Stimulated activated naive CD8-positive, alpha-beta T cell treated with anti-CD3 and anti-CD28 coated beads, Interleukin-15, Interleukin-2, amounts not matched to agents 100 U/mL and 50 U/mL, for 24 hours (primary cell): ENCODE measurements at places on chromosomes 13 and 19.
A peak's percentile ranks its signal among the peaks of the same experiment; 100 is the strongest.

DNA sequence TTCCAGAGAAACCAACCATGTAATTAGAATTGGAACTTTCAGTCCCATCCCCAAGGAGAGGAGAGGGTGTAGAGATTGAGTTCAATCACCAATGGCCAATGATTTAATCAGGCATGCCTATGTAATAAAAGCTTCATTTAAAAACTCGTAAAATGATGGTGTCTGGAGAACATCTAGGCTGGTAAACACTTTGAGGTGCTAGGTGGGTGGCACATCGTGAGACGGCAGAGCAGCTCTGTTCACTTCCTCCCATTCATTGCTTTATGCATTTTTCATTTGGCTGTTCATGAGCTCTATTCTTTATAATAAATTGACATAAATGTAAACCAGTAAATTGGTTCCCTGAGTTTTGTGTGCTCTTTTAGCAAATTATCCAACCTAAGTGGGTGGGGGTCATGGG, 90.1 kb downstream of the ELF1 start:
- DNase-seq = no peak

- no peak for DNase-seq
Measured at GRCh38 chr13:110699148-110700145, 6.5 kb downstream of the CARS2 start.

- no peak for DNase-seq
Measured at GRCh38 chr19:2135474-2136402, 15.6 kb downstream of the AP3D1 start.

- no peak for DNase-seq
Measured at GRCh38 chr13:40204246-40204645, 462.2 kb downstream of the FOXO1 start.

DNA sequence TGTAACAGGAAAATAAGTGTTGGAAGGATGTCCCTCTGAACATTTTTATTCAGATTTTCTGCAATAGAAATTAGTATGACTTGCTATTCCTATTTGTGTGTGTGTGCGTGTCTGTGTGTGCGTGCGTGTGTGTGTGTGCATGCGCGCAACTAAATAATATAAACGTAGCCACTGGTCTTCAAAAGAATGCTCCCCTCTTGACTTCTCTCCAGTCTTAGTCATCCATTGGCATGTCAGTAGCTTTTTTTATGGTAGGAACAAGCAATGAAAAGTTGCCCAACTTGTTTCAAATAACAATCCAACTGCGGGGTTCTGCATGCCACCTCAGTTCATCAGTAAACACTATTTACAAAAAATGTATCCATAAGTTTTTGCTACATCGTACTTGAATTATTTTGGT, 249.6 kb downstream of the GPC6 start:
- no peak for DNase-seq

GRCh38 chr13:26571518-26571917, 14.0 kb downstream of the WASF3 start:
- no peak for DNase-seq

DNA sequence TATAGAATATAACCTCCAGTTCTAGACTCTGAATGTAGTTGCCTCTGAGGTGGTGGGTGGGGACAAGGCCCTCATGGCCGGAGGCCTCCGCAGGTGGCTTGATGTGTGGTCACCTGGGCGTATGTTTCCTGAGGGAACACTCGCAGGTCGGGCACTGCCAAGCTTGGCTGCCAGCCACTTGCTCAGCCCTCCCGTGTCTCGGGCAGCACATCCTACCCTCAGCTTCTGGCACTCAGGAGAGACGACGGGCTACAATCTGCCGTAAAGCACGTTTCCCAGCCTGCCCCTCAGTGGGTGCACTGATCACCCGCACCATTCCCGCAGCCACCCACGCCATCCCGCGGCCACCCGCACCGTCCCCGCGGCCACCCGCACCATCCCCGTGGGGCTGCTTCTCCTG, 15.2 kb downstream of the THOP1 start:
- DNase-seq = no peak

- DNase-seq = no peak
Measured at GRCh38 chr13:110341445-110342244, 34.6 kb downstream of the COL4A2 start.

DNA sequence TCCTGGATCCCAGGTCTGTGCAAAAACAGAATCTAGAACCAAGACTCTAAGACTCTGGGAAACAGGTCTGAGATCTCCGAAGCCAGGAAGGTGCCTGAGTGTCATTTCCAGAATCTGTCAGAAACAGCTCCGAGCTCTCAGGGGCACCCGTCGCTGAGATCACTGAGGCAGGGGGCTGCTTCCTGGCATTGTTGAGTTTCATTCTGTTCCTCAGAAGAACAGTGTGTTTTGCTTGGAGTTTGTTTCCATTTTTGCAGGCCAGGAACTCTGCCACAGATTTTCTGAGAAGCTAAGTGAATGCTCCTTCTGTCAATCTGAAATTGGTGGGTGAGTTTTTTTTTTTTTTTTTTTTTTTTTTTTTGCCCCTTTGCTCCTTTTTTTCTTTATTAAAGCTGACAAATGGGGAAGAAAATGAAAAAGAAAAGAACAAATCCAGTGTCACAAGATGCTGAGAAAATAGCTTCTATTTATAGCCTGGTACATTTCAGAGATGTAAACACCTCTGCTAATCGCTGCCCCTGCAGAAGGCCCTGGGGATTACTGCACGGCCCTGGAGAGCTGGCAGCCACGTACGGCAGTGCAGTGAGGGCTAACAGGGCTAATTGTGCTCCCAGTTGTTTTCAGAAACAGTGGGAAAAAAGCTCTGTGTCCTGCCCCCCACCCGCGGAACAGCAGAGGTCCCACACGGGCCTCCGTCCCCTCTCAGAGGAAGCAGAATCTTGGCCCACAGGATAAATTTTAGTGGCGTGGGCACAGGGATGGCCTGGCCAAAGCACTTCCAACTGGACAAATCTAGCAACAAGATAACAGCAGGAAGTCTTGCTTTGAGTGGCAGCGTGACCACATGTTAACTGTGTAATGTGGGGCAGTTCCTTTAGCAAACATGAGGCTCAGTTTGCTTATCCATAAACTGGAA, 237.6 kb upstream of the IRS2 start:
- DNase-seq = no peak

GRCh38 chr13:44747179-44747578, 171.0 kb upstream of the TSC22D1 start:
- no peak for DNase-seq

- no peak for DNase-seq
Measured at GRCh38 chr13:40302351-40302750, 364.1 kb downstream of the FOXO1 start.

DNA sequence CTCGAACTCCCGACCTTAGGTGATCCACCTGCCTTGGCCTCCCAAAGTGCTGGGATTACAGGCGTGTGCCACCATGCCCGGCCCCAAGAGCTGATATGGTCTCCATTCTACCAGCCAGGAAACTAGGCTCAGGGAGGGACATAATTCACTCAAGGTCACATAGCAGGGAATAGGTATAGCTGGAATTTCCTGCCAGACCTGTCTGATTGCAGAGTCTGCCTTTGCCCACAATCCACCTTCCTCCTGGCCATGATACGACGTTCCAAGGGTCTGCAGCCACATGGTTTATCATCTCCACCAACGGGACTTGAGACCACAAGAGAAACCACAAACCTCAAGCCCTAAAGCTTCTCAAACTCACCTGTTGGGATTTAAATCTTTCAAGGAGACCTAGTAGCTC, 32.0 kb downstream of the ZNRF4 start:
- DNase-seq = no peak

DNA sequence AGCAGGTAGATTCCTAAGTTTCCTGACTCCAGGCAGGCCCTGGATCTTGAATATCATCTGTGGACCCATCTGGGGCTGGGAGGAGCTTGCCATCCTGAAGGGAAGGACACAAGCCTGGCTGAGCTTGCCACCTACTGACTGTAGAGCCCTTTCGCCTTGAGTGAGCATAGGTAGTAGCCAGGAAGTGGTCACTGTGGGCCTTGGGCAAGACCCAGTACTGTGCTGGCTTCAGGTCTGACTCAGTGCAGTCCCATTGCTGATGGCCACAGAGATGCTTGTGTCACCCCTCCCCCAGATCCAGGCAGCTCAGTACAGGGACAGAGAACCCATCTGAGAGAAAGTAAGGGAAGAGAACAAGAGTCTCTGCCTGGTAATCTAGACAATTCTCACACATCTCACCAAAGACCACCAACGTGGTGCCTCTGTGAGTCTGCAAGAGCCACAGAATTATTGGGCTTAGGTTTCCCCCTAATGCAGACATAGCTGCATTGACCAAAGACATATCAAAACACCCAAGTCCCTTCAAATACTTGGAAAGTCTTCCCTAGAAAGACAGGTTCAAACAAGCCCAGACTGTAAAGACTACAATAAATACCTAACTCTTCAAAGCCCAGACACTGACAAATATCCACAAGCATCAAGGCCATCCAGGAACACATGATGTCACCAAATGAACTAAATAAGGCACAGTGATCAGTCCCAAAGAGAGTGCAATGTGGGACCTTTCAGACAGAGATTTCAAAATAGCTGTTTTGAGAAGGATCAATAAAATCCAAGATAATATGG, 108.2 kb upstream of the WASF3 start:
- no peak for DNase-seq

GRCh38 chr13:40146611-40147117, 491.2 kb downstream of the COG6 start:
- no peak for DNase-seq

DNA sequence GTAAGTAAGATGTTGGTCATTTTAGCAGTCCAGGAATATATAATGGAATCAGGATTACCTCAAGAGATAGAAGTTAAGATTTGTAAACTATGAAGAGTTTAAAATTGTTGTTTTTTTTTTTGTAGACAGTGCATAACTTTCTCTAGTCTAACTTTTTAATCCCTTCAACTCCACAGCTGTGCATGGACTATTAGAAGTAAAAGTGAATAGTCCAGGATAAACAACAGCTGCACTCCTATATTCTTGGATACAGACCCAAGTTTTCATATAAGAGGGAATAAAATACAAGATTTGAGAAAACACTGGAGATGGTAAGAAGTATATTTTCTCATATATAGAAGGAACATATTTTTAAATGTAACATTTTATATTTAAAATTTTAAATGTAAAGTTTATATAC, 1509.9 kb downstream of the SLITRK5 start:
- no peak for DNase-seq

DNA sequence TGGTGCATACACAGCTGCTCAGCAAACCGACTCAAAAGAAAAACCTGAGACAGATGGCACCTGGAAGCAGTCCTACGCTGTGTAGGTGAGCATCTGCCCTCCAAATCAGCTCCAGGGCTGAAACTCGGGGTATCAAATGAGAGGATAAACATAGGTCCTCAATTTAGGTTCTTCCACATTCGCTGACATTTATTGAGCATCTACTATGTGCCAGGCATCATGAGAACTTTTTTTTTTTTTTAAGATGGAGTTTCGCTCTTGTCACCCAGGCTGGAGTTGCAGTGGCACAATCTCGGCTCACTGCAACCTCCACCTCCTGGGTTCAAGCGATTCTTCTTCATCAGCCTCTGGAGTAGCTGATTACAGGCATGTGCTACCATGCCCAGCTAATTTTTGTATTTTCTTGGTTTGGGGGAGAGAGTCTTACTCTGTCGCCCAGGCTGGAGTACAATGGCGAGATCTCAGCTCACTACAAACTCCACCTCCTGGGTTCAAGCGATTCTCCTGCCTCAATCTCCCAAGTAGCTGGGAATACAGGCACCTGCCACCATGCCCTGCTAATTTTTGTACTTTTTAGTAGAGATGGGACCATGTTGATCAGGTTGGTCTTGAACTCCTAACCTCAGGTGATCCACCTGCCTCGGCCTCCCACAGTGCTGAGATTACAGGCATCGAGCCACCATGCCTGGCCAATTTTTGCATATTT, 13.4 kb downstream of the QPCTL start:
- DNase-seq = no peak

GRCh38 chr19:48418317-48419064, 25.0 kb downstream of the GRIN2D start:
- DNase-seq = peak; percentile 39

DNA sequence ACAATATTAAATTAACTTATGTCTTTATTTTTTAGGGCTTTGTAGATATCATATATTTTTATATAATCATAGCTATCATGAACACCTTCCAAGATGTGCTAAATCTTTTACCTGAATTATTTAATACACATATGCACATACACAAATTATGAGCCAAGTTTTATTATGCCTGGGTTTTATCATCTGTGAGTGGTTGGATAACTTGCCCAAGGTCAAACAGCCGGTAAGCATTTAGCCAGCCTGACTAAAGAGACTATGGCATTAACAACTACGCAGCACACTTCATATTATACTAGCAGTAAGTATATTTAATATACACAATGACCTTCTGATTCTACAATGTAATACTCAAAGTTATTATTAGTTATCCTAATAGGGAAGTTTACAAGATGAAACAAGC, 132.7 kb downstream of the FREM2 start:
- no peak for DNase-seq

GRCh38 chr19:43674183-43674582, 4.2 kb upstream of the PLAUR start:
- no peak for DNase-seq

- DNase-seq = no peak
Measured at GRCh38 chr19:48844472-48844871, 8.2 kb upstream of the HSD17B14 start.

- no peak for DNase-seq
Measured at GRCh38 chr19:47153266-47153665, 22.6 kb downstream of the SAE1 start.

DNA sequence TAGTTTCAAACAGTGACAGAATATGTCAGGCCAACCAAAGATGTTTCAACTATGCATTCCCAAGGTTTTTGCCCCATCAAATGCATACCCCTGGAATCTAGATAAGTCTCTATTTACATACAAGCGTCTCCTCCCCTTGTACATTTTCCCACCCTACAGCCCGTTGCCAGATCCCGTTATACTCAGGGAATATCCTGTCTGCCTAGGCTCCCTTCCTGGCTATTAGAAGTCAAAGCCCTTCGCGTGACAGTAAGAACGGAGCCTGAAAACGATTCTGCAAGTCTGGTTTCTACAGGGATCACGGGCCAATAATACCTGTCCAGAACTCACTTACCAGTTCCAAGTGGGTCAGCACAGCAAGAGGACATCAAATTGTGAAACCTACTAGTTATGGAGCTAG, 134.8 kb downstream of the LACC1 start:
- DNase-seq = no peak

DNA sequence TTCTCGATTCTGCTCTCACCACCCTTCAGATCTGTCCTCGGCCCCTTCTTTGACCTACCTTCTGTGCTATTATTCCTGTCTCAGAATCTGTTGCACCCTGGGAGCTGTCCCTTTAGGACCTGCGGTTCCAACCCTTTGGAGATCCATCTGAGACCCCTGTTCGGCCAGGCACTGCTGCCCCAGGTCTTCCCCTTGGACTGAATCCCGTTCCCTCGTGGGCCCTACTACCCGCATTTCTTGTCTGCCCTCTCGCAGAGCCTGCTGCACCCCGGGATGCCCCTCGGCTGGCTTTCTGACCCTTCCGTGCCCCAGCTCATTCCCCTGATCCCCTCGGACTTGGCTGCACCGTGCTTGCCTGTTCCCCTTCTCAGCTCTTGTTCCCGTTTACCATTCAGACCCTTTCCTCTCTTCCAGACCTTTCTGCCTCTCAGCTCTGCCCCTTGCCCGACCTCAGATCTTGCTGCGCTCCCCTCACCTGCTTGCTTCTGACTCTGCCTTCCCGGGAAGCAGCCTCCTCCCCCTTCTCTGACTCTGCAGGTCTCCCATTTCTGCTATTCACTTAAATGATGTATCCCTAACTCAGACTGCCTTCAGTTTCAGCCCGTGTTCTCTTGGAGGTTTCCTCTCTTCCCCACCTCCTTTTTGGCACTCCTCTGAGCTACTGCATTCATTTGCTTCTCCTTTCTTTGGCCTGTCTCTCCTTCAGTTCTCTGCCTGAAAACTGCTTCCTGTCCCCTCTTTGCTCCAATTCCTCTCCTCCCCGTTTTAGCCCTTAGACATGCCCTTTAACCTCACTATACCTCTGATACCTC, 1.1 kb downstream of the ARHGAP35 start:
- no peak for DNase-seq
